CD4-positive, alpha-beta T cell (primary cell): ENCODE measurements at places on chromosomes 16 and 17.

DNA sequence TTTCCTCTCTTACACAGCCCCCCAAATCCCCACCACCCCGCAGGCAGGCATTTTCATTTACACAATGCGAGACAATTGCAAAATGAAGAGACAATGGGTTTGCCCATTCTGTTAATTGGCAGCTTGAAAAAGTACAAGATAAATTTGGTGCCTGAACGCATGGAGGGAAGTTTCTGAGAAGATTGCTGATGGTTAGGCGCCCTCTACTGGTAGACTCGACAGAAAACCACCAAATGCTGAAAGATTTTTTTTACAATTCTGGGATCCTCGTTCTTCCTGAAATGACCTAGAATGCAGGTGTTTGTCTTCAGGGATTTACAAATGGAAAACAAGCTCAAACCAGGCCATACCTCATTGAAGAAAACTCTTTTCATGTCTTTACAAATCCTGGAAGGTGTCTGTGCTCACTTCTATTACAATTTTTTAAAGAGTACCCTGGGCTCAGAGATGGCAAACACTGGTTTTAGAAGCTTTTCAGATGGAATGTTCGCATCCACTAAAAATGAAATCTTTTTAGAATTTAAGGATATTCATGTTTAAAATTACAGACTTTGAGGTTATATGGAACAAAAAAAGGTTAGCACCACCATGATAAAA, 338.5 kb downstream of the PMP22 start:
- peak; percentile 76 for DNase-seq

DNA sequence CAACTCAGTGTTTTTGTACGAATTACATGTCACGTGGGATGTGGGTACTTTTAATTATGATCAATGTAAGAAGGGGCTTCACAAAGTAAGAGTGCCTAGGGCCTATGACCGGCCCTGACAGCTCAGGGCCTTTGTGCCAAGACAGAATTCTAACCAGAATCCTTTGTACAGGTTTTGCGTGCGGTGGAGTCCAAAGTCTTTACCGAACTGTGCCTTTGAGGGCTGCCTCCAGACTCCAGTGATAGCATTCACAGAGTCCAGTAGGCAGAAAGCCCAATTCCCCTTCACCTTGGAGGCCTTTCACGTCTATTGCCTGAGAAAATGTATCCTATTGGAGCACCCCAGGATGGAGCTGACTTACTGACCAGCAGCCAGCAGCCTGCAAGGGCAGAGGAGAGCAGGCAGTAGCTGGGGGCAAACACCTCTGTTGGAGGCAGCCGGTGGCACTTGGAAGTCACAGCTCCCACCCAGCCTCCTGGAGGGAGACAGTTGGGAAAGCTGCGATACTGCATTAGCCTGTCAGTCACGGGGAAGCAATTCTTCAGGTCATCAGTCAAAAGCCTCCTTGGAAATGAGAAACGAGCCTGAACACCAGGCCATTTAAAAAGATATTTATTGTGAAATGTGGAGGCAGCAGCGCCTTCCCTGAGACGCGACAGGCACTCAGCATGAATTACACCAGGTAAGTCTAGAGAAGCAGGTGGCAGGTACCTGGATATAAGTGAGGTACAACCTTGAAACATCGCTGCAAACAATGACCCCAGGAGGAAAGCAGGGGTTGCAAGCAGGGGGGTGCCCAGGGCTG, 98.1 kb upstream of the CDYL2 start:
- DNase-seq, result no peak

GRCh38 chr16:72092832-72093447, 480 bp downstream of the TXNL4B start:
- DNase-seq, result no peak

GRCh38 chr17:36939802-36940312, 2.6 kb downstream of the LHX1 start:
- no peak for DNase-seq

DNA sequence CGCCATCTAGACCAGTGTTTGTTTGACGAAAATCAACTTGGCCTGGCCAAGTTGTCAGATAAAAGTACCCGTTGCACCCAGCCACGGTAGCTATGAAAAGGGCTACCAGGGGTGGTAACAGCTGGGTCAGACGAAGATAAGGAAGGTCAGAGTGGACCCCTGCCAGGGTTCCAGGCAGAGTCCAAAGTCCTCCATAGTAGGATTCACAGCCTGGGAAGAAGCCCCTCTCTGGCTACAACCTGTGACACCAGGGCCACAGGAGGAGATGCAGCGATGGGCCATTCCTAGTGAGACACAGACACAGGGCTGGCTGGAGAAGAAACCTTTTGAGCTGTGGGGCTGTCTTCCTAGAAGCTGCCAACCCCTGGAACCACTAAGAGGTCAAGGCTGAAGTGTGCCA, 39.3 kb downstream of the MEAK7 start:
- DNase-seq, result no peak

DNA sequence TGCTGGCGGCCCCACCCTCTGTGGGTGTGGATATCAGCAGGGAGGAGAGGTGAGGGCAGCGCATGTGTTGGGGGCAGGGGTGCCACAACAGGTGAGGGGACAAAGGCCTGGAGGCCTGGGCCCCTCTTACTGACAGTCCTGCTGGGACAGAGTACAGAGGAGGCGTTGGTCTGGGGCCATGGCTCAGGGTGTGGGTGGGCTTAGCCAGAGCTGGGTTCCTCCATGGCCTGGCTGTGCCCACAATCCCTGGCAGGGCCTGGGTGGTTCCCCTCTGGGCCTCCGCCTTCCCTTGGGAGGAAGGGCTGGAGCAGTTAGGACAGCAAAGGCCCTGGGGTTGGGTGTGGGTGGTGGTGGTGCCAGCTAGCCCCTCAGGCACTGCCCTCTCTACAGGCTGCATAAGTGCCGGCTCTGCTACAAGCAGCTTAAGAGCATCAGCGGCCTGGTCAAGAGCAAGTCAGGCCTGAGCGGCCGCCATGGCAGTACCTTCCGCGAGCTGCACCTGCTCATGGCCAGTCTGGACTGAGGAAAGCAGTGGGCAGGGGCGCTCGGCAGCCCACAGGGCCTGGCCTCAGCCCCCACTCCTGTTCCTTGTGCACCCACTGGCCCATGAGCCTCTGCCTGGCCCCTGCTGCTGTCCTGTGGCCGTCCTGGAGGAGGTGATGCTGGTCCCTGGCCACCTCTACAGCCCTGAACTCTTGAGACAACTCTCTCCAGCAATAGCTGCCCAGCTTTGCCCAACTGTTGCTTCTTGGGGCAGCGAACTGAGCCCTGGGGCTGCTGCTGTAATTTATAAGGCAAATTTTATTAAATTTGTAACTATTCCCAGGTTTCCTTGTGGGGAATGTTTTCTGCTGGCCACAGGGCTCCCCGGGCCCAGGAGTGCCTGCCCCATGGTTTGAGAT, 21.1 kb downstream of the KATNB1 start:
- DNase-seq, result no peak

GRCh38 chr17:77959926-77960521, 1.5 kb downstream of the TNRC6C start:
- DNase-seq, result peak; percentile 69

- no peak for DNase-seq
Observed at GRCh38 chr17:7174603-7175326, 4.4 kb downstream of the ASGR1 start.

GRCh38 chr17:3012926-3013581, 50.4 kb downstream of the OR1D5 start:
- DNase-seq, result peak; percentile 66

DNA sequence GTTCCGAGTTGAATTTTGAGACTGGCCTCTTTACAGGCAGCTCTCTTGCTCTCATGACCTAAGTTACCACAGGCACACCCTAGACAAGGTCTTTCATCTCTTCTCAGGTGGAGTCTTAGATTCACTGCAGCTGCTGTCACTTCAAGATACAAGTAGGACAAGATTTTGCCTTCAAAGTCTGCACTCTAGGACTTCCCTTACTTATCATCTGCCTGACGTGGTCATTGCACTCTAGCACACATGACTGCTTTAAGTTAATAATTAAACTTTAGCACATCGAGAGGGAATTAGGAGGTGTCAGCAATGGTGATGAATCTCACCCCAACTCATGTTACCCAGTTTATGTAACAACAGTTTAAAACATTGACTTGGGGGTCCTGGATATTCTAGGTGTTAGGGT, 25.6 kb downstream of the RNF135 start:
- DNase-seq, result no peak

GRCh38 chr16:47578573-47578972, 117.4 kb downstream of the PHKB start:
- no peak for DNase-seq

- DNase-seq, result no peak
Observed at GRCh38 chr17:59074494-59074893, 32.2 kb downstream of the TRIM37 start.

GRCh38 chr17:28189667-28190066, 129.3 kb upstream of the TMEM97 start:
- no peak for DNase-seq

DNA sequence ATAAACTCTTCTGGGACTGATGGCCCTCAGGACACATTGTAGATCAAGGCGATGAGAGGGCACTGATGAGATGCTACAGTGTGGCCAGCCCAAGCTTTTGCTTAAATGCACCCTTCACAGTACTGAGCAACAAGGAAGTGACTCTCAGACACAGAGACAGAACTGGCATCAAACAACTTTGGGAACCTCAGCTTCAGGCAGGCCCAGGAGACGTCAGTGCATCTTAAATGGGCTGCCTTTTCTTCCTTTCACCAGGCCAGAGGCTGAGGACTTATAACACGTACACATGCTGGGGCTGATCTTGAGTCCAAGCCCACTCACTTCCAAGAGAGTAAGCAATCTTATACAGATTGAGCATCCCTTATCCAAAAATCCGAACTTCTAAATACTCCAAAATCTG, 386.1 kb upstream of the C16orf82 start:
- no peak for DNase-seq

DNA sequence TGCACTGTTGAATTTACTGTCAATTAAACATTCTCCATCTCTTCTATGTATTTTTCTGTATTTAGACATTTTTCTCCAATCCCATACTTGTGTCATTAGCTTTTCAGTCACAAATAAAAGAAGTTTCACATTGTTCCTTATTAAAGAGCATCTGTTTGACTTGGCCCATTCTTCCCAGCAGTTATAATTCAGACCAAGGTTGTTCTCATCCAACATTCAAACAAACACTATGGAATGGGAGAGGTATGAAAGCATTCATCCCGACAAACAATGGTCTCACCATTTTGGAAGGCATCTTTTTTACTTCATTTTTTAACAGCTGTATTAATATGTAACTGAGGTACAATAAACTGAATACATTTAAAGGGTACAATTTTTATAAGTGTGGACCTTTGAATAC, 208.8 kb upstream of the MAF start:
- DNase-seq, result no peak

DNA sequence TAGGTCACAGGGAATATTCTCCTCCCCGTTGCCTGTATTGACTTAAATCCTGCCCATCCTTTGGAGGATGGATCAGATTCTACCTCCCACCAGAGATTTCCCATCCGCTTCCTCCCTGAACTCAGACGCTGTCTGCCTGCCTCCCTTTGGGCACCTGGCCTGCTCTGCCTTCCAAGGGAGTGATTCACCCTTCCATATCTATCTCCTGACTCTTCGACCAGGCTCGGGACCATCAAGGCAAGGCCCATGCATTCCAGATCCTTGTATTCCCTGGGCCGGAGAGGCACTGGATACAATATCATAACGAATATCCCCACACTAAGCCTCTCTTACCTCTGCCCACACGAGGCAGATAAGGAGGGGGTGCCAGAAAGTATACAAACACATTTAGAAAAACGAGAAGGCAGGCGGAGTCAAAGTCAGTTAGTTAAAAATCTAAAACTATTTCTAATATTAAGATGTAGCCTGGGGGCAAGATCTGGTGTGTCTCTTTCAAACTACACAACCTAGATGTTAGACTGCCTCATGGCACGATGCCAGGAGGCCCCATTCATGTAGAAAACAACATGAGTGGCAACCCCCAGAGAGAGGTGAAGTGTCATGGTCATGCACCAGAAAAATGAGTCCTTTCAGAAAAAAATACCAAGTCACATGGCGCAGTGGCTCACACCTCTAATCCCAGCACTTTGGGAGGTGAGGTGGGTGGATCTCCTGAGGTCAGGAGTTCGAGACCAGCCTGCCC, 9.2 kb downstream of the PMP22 start:
- no peak for DNase-seq

DNA sequence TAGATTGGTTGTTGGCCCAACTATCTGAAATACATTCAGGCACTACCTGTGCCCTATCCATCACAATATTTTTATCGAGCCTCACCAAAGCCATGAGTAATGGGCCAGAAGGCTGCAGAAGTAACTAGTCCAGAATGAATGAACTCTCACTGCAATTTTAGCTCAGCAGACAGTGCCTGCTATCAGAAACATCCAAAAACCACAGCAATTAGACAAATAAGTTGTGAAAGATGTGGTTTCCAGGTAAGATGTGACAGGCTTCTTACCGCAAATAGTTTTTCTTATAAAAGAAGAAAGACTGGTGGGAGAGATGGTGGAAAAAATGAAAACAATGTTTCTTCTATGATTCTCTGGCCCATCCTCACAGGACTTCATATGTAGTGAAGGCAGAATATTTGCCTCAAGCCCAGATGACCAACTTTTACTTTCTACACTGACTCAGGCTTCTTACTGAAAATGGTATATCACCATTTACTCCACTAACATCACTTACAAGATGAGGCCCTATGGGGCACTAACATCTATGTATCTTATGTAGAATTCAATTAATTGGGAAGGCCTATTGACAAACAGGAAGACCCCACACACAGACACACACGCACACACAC, 9.8 kb upstream of the RFFL start:
- DNase-seq, result no peak

- no peak for DNase-seq
Observed at GRCh38 chr16:60091529-60091928, 1357.4 kb upstream of the GOT2 start.

- DNase-seq, result no peak
Observed at GRCh38 chr16:17951378-17951777, 385.2 kb downstream of the NPIPA8 start.

GRCh38 chr17:15462976-15463772, 4.2 kb downstream of the CDRT4 start:
- no peak for DNase-seq

GRCh38 chr16:85353839-85354685, 241.8 kb upstream of the CIBAR2 start:
- no peak for DNase-seq
